COR-L47 (cell line): ENCODE measurements at places on chromosomes 13 and 19.
A peak's percentile ranks its signal among the peaks of the same experiment; 100 is the strongest.

DNA sequence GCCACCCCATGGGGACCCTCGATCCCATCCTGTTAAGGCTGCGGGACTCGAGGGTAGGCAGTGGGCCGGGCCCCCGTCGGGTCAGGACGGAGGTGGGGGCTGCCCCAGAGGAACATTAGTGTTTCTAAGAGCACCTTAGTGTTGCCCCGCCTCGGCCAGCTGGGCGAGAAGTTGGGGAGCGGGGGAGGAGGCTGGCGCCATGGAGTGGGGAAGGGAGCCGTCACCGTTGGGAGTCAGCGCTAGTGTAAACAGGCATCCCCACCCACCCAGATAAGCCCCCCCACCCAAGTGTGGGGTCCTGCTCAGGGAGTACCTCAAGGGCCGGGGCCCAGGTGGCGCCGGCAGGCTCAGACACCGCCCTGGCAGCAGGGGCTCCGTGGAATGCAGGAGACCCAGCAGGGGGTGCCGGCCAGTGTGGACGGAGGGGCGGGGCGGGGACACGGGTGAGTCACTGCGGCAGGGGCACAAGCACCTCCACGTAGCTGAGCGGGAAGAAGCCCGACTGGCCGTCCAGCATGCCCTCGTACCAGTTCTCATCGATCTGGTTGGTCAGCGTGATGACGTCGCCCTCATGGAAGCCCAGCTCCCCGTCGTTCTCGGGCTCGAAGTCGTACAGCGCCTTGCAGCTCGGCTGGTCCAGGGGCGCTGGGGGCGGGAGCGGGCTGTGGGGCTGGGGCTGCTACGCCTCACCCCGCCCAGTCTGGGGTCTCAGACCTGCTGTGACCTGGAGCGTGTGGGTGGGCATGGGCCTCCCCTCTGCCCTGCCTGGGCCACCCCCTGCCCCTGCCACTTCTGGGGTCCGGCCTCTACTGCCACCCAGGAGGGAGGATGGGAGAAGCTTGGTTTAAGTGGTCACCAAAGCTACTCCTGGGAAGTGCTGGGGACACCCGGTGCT, 18.0 kb downstream of the MPND start:
- DNase-seq: no peak

GRCh38 chr13:114119196-114119595, 13.2 kb downstream of the RASA3 start:
- DNase-seq: no peak

DNA sequence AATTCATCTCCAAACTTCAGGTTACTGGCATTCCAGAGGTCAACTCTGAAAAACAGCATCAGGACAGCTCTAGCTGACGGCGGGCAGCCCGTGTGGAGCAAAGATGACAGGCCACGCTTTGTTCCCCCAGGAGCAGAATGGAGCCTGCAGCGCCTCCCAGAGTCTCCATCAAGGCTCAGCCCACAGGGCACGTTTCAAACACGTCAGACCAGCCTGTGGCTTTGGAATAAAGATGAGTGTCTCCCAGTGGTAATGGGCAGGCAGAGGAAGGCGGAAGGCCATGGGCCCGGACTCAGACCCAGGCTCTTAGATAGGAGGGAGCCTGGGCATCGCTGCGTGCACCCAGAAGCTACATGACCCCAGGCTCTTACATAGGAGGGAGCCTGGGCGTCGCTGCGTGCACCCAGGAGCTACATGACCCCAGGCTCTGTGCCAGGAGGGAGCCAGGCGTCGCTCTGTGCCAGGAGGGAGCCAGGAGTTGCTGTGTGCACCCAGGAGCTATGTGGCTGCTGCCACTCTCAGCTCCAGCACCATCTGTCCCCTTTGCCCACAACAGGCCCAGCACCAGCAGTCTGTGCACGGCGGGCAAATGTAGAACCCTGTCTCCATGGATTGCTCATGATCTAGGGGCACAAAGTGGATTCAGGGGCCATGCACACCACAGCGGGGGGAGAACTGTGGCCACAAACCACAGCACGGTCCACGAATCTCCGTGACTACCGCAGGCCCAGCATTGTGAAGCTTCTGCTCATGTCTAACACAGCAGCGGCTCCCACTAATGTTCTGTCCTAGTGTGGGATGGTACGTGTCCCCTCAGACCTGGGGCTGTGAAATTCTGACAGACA, 47.8 kb upstream of the C13orf46 start:
- no peak for DNase-seq

DNA sequence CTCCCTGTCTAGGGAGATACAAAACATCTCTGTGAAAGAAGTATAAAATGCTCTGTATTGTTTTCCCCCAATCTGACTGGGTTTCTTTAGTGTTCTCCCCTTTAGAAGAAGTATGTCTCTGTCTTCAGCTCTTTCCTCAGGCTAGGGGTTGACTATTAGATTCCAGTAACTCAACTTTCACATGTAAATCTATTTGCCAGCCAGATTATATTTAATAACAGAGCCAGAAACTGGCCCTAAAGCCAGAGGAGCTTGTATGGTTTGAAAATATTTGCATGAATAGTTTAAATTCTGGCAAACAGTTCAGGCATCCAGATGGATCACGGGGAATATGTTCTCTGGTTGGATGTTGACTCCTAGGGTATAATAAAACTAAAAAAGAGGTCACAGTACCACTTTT, 22.3 kb upstream of the CYSLTR2 start:
- DNase-seq: no peak

DNA sequence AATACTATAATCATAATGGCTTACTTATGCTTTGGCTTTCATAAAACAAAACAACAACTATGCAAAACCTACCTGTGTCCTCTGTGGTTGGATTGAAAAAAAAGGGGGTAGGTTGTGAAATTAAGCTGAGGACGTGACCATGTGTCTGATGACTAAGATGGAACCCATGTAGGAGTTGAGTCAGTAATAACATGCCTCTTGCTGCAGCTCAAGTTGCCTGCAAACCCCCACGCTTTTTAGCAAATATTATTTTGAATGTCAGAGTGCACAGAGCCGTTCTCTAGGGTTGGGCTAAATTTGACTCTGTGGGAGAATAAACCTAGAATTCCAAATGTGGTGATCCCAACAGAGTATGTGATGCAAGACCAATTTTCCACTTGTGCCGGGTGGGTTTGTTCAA, 209.3 kb downstream of the KCNRG start:
- no peak for DNase-seq

- DNase-seq: no peak
Measured at GRCh38 chr13:52947921-52948373, 80.7 kb upstream of the OLFM4 start.

GRCh38 chr13:79190932-79191331, 215.1 kb downstream of the RBM26 start:
- no peak for DNase-seq

DNA sequence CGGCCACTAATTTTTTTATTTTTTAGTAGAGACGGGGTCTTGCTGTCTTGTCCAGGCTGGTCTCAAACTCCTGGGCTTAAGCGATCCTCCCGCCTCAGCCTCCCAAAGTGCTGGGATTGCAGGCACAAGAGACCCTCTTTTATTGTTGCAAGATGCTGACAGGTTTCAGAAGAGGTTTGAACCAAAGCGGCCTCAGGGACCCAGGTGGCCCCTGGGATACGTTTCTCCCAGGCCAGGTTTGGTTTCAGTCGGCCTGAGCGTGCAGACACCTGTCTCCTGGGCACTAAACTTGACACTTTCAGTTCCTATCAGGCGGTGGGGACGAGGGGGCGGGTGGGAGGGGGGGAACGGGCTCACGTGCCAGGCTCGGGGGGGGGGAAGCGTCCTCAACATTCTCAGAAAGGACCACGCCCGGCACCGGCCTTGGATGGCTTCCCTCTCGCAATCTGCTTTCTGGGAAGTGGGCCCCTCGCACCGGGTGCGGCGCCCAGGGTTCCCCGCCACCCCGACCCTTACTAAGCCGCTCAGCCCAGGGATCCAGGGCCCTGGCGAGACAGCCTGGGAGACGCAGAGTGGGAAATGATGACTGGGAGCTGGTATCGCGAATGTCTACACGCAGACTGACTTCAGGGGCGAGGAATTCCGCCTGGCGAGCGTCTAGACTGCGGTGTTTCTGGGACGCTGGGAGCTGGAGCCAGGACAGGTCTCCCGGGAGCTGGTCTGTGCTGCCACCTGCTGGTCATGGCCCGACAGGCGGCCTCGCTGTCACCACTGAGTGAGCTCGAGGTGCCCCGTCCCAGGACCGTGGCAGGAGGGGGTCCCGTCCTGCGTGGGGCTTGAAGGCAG, 91.6 kb downstream of the GNG7 start:
- DNase-seq: peak; percentile 67

- DNase-seq: no peak
Measured at GRCh38 chr19:10646456-10647159, 7.5 kb upstream of the ILF3 start.

- no peak for DNase-seq
Measured at GRCh38 chr19:14146789-14147216, 10.4 kb upstream of the ASF1B start.

- DNase-seq: no peak
Measured at GRCh38 chr19:40625406-40626120, 24.4 kb downstream of the LTBP4 start.

GRCh38 chr13:26539738-26540292, 17.7 kb upstream of the WASF3 start:
- no peak for DNase-seq

- no peak for DNase-seq
Measured at GRCh38 chr13:40590112-40590862, 76.2 kb downstream of the FOXO1 start.

- DNase-seq: no peak
Measured at GRCh38 chr19:6767357-6768235, at the start of gene SH2D3A. TSS of gene SH2D3A (minus strand) at chr19:6767435. CDS start at chr19:6763748, 3,687 bp downstream.

- DNase-seq: peak; percentile 85
Measured at GRCh38 chr13:24834902-24835510, 71.0 kb downstream of the RNF17 start.
